ENCODE measurements at places on chromosomes 11 and 22.
A peak's percentile ranks its signal among the peaks of the same experiment; 100 is the strongest.

DNA sequence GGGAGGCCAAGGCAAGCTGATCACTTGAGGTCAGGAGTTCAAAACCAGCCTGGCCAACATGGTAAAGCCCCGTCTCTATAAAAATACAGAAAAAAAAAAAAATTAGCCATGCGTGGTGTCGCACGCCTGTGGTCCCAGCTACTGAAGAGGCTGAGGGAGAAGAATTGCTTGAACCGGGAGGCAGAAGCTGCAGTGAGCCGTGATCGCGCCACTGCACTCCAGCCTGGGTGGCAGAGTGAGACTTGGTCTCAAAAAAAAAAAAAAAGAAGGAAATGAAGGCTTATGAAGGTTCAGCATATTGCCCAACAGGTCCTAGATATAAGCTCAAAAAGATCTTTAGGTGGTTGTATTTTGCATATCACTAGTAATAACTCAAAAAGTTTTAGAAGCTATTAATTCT lies 10.2 kb downstream of the ATL3 start:
- DNase-seq: no peak

DNA sequence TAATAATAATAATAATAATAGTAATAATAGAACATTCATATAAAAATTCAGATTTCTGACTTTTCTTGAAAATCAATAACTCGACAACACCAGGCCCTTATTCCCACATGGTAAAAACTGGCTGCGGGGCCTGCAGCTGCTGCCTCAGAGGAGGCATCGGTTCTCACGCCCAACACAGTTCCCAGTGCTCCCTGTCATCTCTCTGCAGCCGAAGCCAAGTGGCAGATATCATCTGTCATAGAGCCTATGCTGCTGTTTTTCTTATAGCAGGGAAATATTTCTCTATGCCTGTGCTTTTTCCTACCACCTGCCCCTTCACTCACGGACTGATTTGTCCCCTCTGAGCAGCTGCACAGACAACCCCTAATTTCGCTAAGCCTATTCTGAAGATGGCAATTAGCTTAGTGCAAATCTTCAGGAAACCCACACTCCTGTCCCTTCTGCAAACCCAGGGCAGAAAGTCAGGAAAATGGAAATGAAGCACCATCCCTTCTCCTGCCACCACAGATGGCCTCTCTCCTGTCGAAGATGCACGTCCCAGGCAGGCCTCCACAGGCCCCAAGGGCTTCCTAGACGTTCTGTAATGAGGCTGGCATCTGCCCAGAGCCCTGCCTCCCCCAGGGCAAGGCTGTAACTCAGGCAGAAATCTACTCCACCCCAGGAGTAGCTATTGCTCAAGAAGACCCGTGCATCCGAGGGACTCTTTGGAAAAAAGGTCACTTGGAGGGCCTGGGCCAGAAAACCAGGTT lies 66.7 kb downstream of the SYN3 start:
- DNase-seq: peak; percentile 37

DNA sequence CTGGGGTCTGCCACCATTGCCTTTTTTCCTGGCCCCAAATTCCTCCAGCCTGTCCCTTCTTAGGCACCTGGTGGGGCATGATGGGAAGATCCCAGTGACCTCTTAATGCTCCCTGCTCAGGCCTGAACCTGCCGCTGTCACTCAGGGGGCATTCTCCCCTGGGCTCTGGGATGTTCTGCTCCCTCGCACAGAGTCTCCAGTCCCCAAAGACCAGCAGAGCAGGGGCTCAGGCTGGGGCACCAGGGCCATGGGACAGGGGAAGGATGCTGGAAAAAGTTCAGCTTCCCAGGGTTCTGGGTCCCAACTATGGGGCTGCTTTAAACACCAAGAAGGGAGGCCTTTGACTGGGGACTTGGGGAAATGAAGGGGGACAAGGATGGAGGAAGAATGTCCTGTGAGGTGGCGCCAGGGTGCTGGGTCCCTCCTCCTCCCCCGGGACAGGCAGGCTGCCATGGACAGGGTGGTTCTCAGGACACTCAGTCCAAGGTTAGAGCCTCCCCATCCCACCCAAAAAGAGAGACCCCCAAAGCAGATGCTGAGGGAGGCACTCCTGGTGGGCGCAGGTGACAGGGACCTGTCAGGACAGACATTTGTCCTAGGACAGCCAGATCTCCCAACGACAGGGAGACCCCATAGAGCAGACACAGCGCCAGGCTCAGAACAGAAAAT lies 30.8 kb downstream of the IGLL5 start:
- no peak for DNase-seq

GRCh38 chr11:47394322-47395222 lies 13.8 kb upstream of the SLC39A13 start:
- DNase-seq: no peak

DNA sequence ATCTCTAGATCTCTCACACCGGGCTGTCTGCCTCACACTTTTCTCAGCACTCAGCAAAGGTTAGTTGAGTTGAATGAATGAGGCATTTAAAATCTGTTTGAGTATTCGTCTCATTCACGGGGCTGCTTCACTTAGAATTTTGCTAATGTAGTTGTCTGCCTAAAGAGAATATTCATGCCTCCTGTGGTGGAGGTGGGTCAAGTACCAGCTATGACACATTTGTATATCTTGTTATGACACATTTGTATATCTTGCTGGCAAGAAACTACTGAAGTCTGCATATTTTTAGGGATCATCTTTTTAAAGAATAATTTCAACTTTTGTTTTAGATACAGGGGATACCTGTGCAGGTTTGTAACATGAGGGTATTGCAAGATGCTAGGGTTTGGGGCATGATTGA lies 43.1 kb downstream of the LDLRAD3 start:
- DNase-seq: no peak

GRCh38 chr11:125910226-125910849 lies 6.0 kb downstream of the DDX25 start:
- DNase-seq: no peak

GRCh38 chr11:6099577-6099976 lies 7.9 kb upstream of the OR56B4 start:
- DNase-seq: no peak

- DNase-seq: no peak
Observed at GRCh38 chr11:116517584-116517983, 255.2 kb downstream of the BUD13 start.

GRCh38 chr22:35452351-35452781 lies 52.4 kb downstream of the MCM5 start:
- no peak for DNase-seq

- DNase-seq: no peak
Observed at GRCh38 chr11:121767433-121767832, 314.7 kb upstream of the SORL1-AS1 start.

GRCh38 chr11:110207123-110207522 lies 89.3 kb downstream of the RDX start:
- DNase-seq: no peak

DNA sequence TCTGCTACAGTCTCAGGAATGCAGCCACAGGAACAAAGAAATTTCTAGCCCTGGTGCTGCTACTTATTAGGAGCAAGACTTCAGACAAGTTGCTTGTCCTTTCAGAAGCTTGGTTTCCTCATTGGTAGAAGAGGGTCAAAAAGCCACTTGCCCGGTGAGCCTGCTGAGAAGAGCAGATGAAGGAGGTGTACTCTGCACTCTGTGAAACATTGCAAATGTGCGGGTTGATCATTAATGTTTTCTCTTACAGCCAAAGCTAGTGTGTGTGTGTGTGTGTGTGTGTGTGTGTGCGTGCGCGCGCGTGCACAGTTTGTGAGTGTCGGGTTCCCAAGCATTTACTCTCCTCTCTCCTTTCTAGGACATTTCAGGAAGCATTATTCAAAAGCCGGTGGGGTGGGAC lies 86.3 kb upstream of the NNMT start:
- no peak for DNase-seq

- DNase-seq: no peak
Observed at GRCh38 chr11:133425245-133425644, 107.1 kb downstream of the OPCML start.

DNA sequence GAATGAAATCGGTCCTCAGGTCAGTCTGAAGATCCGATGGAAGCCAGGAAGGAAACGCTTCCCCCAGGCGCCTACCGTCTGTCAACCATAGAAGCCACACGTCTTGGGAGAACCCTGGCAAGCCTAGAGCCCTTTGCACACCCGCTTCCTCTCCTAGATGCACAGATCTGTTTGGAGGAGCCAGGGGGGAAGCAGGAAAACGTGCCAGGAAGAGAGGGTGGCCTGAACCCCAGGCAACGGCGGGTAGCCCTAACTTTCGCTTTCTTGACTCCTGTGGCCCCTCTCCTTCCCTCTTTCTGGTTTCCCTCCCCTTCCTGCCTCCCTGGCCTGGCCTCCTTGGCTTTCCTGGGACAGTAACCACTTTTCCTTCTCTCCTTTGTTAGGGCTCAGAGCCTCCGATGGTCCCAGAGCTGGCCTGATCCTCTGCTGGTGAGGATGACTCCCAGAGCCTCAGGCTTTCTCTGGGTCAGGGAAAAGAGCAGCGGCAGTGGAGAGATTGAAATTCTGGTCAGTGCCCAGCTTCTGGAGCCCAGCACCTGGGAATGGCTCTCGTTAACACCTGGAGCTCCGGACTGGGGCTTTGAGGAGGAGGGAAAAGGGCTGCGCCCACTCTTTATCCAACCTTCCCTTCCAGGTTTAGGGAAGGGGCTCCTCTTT lies 2.1 kb downstream of the FXYD6 start:
- no peak for DNase-seq

DNA sequence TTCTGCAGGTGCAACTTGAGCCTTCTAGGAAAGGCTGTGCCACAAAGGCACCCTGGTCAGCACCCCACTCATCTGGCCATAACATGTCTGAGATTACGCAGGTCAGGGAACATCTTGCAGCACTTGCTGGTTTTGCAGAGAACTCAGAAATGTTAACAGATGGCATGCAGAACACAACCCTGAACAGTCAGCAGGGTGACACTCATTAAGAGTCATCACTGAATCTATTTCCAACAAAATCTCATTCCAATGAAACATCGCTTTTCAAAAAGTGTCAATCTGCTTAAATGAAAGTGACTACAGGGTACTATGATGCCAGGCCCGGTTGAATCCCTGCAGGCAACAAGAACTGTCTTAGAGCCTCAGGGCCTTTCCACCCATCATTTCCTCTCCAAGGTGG lies 369.8 kb upstream of the CCDC90B start:
- DNase-seq: no peak

DNA sequence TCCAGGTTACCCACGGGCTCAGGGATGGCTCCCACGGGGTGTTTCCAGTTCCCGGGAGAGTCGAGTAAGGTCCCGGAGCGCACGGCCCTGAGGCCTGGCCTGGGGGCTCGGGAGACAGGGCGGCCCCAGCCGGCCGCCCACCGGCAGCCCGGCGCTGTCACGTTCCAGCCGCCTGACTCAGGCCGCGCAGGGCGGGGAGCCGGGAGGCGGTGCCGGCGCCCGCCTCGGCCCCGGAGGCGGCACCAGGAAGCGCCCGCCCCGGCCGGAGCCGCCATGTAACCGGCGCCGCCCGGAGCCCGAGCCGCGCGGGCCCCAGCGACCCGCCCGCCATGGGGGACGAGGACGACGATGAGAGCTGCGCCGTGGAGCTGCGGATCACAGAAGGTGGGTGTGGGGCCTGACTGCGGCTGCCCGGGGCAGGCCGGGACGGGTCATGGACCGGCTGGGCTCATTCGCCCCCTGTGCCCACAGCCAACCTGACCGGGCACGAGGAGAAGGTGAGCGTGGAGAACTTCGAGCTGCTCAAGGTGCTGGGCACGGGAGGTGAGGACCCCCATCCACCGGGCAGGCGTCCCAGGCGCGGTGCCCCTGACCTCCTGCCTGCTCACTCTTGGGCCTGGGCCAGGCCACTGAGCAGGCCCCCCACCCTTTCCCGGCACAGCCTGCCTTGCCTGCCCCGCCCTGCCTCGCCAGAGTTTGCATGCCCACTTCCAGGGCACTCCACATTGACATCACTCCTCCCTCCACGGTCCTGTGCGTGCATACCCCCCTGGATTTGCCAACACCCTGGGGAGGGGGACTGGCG lies at the start of gene RPS6KA4:
RPS6KA4 (plus strand) TSS at position 256 of the 805 bp plus-strand sequence; CDS start at position 330, 74 bp downstream.
- peak; percentile 79 for DNase-seq

DNA sequence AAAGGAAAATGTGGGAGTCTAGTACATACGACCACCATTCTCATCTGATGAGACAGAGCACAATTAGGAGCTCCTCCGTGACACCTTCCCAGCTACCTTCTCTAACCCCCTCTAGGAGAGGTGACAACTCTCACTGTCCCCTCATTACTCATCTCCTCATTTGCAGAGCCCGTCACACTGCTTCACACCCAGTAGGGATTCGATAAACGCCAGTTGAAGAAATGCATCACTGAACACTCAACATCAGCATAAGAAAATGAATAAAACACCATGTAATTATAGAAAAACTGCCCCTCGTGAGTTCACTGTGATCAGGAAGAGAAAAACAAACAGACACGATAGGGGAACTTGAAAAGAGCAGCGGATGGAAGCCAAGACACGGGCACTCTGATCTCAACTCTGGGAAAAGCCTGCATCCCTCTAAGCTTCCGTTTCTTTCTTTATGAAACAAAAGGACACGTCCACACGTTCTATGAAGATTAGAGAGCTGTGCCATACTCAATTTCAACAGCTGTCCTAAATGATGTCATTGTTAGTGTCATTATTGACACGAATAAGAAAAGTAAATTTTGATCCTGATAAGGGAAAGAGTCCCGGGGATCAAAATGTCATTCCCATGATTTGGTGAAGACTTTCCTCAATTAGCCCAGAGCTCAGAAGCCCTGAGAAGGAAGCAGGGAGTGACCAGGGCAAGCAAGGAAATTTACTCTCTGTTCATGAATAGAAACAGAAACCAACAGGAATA lies 356.9 kb downstream of the LARGE1 start:
- no peak for DNase-seq

DNA sequence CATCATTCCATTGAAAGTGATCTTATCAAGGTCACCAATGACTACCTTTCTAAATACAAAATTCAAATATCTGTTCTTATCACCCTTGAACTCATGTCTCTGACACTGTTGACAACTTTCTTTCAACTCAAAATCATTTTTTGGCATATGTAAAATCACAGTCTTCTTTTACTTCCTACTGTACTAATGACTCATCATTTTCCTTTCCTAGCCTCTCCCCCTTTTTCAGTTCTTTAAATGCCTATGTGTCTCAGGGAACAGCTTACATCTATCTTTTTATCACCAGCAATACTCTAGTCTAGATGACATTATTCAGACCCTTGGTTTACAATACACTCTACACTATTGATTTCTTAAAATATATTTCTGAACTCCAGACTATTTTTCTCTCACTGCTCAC lies 2220.7 kb upstream of the RAG2 start:
- DNase-seq: no peak

- peak; percentile 82 for DNase-seq
Observed at GRCh38 chr11:44243595-44244343, 66.2 kb downstream of the ALX4 start.

GRCh38 chr22:50537765-50538164 lies 7.9 kb upstream of the KLHDC7B start:
- no peak for DNase-seq
